Dermis blood vessel endothelial cell (primary cell): ENCODE measurements at places on chromosomes 12 and 14. TPM values are rescaled to one million over a fixed set of nuclear protein-coding genes. Genes with fewer than 3 reads are reported as not detected.

Gene KRT82
- not detected in 2 replicates for total RNA-seq

Gene CCDC60
- total RNA-seq = not detected in 2 replicates

Gene TMEM30B
- total RNA-seq = 0.33 and 0.34 TPM in 2 replicates

Gene MFAP5
- 0.19 and 0.85 TPM in 2 replicates for total RNA-seq

Gene RIN3
- 7.7 and 11.1 TPM in 2 replicates for total RNA-seq

Gene PLEKHG7
- total RNA-seq = not detected in 2 replicates

Gene KRT71
- total RNA-seq = not detected in 2 replicates

Gene FGF23
- total RNA-seq = not detected in 2 replicates

Gene FOXG1
- total RNA-seq = not detected in 2 replicates

Gene RAB2B
- total RNA-seq = 34.5 and 40.5 TPM in 2 replicates

Gene HSPB8
- total RNA-seq = 3.4 and 5.1 TPM in 2 replicates

Gene DLK1
- total RNA-seq = not detected in 2 replicates

Gene EPYC
- not detected in 2 replicates for total RNA-seq

Gene GLT8D2
- 3.4 and 4.1 TPM in 2 replicates for total RNA-seq

Gene SMIM41
- total RNA-seq = not detected in 2 replicates

Gene RASAL1
- under 0.01 and 0.05 TPM in 2 replicates for total RNA-seq

Gene KRT85
- total RNA-seq = not detected in 2 replicates

Gene CLEC14A
- total RNA-seq = 303 and 344 TPM in 2 replicates

Gene BORCS5
- total RNA-seq = 2.9 and 7.6 TPM in 2 replicates
